Caki2 (cell line): ENCODE measurements at places on chromosomes 2 and 18.
A peak's percentile ranks its signal among the peaks of the same experiment; 100 is the strongest.

DNA sequence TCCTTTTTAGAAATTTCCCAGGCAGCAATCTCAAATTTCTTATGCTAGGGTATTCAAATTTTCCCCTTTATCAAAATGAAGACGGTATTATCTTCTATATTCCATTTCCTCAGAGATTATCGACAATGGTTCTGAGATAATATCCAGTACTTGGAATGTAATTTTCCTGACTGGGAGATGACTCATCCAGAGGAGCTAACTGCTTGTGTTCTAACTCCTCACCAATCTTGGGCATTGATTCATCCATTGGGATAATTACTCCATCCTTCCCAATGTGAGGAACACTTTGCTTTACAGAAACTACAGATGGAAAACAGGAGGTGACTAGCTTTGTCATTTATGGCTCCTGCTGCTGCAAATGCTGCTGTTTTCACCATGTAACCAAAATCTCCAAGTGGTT, 239.4 kb upstream of the LYPD1 start:
- DNase-seq: no peak

DNA sequence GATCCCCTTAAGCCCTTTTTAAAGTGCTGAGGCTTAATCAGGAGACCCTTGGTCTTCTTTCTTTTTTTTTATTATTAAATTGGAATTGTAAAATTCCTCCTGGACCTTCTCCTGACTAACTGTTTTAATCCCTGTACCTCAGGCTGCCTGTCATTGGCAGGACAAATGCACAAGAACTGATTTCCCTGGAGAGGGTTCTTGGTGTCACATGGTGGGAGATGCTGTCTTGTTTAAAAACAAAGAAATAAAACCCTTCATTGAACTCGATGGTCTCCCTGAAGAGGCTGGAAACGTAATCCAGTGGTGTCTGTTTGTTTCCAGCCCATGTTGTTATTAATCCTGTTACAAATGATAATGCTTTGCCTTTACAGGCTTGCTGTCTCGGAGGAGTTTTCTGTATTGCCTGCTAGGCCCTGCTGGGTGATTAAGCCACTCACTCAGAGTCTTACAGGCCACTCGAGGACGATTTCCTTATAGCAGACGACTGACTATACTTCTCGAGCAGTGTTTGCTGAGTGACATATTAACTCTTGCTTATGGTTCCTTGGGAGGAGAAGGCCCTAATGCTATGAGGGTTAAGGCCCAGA, 100.5 kb upstream of the MGAT5 start:
- DNase-seq: no peak

GRCh38 chr2:68832233-68832869, 38.8 kb downstream of the BMP10 start:
- DNase-seq: peak; percentile 21

DNA sequence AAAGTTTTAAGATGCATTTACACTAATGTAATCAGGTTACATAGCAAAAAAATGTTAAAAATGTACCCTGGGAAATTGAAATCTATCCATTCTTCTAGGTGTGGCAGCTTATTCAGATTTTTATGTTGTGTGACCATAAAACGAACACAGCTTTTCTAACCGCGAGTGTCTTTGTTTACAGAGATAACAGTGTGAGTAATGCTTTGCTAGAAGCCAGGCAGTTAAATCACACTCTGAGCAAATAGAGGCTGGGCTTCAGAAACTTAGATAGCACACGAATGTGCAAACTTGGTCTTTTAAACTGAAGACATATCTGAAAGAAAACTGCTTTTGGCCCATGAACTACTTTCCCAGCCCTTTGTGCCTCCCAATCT, 116.1 kb downstream of the SPTBN1 start:
- peak; percentile 89 for DNase-seq
